ENCODE measurements at places on chromosomes 2 and 18. TPM values are rescaled to one million over a fixed set of nuclear protein-coding genes. Genes with fewer than 3 reads are reported as not detected.

Gene TMEFF2
- 0.29 TPM for total RNA-seq

Gene ACMSD
- total RNA-seq, result not detected

Gene MYOM1
- total RNA-seq, result 0.11 TPM

Gene ZEB2
- 6.2 TPM for total RNA-seq

Gene MPP4
- 0.08 TPM for total RNA-seq

Gene CPO
- total RNA-seq, result not detected

Gene CTNNA2
- 0.22 TPM for total RNA-seq

Gene KYNU
- 304 TPM for total RNA-seq

All from A549 treated with DMSO at 1 μM for 4 hours (cell line).